Left cardiac atrium (tissue), 4 donors: ENCODE measurements at places on chromosomes 4 and X. TPM values are rescaled to one million over a fixed set of nuclear protein-coding genes. Genes with fewer than 3 reads are reported as not detected.

DNA sequence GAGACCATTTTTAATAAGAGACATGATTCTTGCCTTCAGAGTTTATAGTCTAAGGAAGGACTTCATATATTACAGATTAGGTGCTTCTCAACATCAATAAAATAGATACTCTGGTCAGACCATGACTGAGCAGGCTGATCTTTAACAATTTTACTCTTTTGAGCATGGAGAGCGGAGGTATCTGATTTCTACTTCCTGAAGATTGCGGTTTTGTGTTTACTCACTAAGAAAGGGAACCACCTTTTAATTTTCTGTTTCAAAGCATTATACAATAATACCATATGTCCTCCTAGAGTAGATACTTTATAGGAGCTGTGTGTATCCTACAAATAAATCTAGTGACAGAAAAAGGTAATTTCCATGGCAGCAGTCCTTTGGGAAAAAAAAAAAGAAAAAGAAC, 12.5 kb downstream of the MORC4 start:
- DNase-seq, result no peak

Gene SLC25A53
- total RNA-seq, result 10.2 TPM

Gene SSX2
- total RNA-seq, result not detected

Gene FHDC1
- 0.53 TPM for total RNA-seq

Gene SCRG1
- total RNA-seq, result 1.6 TPM

Gene TEX13D
- not detected for total RNA-seq

- DNase-seq, result no peak
Measured at GRCh38 chr4:165663411-165663810, 209.6 kb upstream of the TLL1 start.

DNA sequence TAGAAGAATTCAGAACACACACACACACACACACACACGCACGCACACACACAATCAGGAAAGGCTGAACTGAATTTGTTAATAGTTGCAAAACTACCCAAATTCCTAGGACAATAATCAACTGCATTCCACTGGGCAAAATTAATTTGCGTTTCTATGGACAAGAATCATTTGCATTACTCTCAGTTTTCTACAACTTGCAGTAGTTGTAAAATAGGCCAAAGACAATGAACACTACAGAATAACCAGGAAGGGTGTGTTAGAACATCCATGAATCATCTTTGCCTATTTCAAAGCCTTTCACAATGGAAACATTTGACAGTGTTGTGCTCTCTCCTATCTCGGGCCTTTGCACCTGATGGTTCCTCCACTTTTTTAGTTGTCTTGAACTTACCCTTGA, 77.1 kb upstream of the IGFBP7 start:
- DNase-seq, result no peak

GRCh38 chrX:148929686-148930085, 429.3 kb downstream of the AFF2 start:
- no peak for DNase-seq

DNA sequence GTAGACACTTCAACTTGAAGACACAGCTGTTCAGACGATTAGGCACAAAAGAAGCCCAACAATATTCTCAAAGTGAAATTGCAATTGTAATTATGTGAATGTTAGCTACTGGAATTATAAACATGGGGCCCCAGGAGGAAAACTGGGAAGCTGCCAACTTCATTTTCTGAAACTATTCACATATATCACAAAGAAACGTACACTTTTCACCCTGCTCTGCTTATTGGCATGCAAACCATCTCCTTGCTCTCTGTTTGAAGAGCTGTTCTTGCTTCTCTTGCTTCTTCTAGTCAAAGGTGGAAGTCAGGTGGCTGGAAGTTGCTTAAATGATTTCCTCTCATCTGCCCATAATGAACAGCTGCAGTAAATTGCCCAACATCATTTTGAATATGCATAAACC, 320.1 kb downstream of the CFAP299 start:
- no peak for DNase-seq

Gene GPRASP1
- total RNA-seq, result 10.1 TPM

GRCh38 chr4:173482330-173482931, 47.6 kb downstream of the HAND2 start:
- no peak for DNase-seq

GRCh38 chr4:138561906-138562305, 319.8 kb upstream of the SLC7A11 start:
- DNase-seq, result peak; percentile 58

DNA sequence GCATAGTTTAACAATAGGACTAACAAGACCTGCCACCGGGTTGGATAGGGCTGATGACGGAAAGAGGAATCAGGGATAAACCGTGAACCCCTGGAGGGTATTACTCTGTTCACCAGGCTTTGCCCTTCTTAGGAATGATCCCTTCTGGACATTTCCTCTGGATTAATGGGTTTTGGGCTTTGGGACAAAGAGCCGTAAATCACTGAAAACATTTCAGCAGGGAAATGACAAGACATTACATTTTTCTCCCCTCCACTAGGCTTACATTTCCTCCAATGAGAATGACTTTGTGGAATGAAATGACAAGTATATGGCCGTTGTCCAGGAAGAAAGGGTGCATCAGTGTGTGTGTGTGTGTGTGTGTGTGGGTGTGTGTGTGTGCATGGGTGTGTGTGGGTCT, 25.9 kb upstream of the RBPJ start:
- DNase-seq, result no peak
